ENCODE measurements at places on chromosomes 7 and 10.

DNA sequence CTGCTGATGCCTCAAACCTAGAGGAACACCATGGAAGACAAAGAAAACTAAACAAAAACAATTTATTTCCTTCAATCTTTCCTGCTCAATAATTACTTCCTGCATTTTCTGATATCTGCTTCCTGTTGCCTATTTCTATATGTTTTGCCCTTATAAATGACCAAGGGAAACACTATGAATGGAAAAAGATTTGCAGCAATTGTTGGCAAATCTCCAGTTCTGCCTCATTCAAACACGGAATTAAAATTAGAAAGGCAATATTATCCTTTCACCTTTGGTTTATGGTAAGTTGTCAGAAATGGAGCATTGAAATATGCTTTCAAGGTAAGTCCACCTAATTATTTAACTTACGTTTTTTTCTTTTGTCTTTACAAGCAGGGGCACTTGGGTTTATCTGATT, 552.2 kb upstream of the ANKRD30A start:
- DNase-seq = no peak

GRCh38 chr7:155000795-155001194, 2.1 kb downstream of the PAXIP1 start:
- no peak for DNase-seq

DNA sequence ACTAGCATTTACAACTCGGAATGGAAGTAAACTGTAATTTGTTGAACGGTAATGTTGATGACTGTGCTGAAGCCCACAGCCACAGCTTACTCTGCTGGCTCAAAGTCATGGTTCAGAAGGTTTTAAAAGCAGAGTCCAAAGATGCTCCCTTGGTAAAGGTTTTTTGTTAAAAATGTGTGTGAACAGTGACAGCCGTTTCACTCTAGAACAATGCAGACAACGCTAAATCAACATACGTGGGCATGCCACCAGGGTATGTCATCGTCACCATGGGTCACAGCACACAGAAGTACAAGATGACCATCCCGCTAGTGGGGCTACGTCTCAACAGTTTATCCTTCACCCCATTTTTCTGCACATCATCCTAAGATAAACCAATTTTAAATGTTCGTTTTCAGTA, 106.5 kb upstream of the LANCL2 start:
- DNase-seq = no peak

DNA sequence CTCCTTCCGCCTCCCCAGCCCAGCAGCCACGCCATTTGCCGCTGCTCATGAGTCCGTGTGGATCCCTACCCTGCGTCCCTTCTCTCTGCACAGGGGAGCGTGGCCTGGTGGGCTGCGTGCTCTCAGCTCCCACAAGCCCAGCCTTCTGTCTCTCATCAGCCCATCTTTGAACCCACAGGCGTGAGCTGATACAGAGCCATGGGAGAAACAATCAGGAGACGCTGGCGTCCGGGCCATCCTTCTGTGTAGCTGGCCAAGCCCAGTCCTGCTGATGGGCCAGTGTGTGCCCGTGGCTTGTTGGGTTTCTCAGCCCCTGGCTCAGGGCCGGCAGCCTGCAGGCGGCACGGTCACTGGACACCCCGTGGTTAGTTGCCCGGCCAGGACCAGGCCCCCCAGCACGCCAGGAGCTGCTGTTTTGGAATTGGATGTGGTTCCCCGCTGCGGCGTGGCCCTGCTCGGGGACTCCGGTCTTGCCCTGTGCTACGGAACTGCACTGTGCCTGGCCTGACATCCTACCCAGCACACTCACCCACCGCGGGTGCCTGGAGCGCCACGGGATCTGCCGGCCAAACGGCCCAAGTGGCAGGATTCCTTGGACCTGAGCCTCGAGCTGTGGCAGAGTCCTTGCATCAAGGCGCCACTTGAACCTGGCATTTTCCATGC, 88.9 kb downstream of the ELFN1 start:
- DNase-seq = no peak

DNA sequence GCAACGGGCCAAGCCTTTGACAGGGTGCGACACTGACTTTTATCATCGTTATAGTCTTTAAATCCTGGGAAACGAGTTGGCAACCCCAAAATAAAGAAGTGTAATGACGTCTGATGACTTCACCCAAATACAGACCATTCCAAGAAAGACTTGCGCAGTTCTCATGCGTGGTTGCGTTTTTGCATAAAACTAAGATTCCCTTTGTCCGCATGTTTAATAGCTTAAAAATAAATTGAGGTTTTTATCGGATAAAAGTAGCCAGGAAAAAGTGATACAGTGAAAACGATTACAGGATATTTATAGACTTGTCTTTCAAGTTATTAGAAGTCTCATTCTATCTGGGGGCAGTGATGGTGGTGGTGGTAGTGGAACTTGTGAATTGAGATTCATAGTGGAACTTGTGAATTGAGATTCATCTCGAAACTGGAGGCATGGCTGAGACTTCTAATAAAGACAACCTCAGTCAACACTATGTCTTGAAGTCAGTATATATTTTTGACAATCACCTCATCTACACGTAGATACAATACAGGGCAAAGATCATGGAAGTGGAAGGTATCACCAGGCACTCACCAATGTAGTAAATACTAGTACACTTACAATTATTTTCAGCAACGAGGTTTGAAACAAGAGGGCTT, 1.2 kb upstream of the NAMPT start:
- peak; percentile 21 for DNase-seq

GRCh38 chr7:132392713-132393112, 183.6 kb downstream of the PLXNA4 start:
- no peak for DNase-seq

GRCh38 chr7:41103331-41103730, 599.6 kb downstream of the INHBA start:
- DNase-seq = no peak

- DNase-seq = no peak
Measured at GRCh38 chr10:58576751-58577436, 64.2 kb downstream of the BICC1 start.

DNA sequence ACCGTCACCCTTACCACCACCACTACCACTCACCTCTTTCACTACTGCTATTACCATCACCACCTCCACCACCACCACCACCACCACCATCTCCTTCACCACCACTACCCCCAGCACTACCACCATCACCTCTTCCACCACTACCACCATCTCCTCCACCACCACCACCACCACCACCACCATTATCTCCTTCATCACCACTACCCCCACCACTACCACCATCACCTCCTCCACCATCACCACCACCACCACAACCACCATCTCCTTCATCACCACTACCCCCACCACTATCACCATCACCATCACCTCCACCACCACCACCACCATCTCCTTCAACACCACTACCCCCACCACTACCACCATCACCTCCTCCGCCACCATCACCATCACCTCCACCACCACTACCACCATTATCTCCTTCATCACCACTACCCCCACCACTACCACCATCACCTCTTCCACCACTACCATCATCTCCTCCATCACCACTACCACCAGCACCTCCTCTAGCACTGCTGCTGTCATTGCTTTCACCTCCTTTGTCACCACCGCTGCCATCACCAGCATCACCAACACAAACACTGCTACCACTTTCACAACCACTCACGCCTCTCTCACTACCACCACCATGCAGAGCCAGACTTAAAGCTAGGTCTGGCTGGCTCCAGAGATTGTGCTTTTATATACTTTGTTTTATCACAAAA, 109.3 kb downstream of the ICA1 start:
- DNase-seq = no peak

DNA sequence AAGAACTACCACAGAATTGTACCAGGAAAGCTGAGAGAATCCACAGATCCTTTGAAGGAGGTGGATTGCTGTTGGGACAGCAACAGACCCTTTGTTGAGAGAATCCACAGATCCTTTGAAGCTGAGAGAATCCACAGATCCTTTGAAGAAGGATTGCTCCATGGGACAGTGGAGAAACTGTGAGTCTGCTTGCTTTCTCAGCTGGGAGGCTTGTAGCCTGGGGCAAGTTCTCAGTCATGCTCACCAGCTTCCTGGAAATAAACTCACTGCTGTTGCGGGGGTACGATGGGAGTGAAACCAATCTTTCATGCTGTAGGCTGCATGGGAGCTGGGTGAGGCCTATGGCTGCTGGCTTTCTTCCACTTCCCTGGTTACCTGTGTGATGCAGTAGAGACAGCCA, 106.3 kb downstream of the C7orf25 start:
- no peak for DNase-seq

DNA sequence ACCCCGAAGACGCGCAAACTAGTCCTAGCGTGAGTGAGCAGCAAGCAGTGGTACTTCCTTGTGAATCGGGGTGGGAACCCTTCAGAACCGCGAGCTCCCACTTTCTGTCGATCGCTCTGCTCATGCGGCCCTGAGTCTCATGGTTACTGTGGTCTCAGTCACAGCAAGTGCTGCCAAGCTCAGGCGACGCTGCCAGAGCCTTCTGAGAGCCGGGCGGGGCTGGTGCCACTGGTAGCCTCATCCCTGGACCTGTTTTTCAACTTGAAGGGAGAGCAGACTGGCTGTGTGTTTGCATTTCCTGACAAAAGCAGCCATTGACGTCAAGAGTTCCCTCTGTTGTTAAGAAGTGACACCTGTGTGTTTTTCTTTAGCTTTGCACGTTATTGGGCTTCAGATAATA, 32.9 kb upstream of the BHLHA15 start:
- DNase-seq = no peak

- no peak for DNase-seq
Measured at GRCh38 chr10:6558272-6558671, 21.8 kb downstream of the PRKCQ start.

DNA sequence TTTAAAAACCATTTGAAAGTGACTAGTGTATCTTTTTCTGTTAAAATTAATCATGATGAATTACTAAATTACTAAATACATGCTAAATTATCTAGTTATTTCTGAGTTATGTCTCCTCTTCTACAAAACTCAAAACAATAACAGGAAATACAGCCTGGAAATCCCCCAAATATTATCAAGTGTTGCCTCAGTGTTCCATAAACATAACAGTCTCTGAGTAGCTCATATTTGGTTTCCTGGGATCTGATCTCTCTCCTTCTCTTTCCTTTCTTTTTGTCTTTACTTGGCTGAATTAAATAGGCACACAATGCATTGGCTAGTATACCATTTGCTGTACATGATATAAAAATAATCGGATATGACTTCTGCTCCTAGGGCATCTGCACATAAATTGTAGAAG, 277.6 kb upstream of the IGFBP3 start:
- no peak for DNase-seq

DNA sequence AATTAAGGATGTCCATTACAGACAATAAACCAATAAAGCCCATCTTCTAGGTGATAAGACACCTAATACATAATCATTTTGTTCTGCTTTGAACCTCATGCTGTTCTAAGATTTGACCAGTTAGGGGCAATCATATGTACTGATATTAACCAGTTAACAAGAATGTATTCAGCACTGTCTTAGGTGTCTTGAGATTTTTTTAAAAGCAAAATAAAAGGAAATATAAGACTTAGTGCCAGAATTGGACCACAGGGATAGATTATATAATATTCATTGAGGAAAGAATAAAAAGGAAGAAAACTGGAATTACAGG, 32.0 kb downstream of the IMMP2L start:
- DNase-seq = no peak

GRCh38 chr7:151429560-151430331, 10.2 kb downstream of the CRYGN start:
- DNase-seq = peak; percentile 67

DNA sequence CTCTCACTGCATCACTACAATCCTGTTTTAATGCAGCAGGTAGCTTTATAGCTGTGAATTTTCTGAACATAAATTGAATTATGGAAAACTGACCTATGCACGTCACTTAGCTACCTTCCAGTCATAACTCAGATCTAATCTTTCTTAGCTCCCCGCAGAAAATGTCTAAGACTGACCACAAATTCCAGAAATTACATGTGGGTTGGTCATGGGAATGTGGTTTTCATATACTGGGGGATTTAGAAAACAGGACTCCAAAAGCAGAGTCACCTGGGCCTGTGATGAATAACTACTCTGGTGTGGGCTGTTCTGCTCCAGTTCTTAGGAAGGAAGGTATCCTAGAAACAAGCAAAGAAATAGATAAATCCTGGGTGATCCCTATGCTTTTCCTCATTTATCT, 178.4 kb upstream of the LRRTM3 start:
- DNase-seq = no peak

DNA sequence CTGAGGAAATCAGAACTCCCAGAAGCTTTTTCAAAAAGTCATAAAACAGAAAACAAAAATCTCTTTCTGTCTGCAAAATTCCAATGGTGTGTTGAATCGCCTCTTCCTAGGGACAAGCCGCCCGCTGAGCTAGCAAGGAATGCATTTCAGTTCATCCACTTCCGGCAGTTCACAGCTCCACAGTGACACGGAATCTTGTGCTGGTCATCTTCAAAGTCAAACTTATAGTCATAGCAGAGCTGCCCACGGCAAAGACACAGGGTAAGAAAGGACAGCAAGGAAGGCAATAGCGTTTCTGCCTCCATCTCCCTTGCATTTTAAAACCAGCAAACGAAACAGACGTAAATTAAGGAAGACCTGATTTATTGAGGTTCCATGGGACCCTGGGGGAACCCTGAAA, 111.2 kb downstream of the GALNT11 start:
- no peak for DNase-seq

- no peak for DNase-seq
Measured at GRCh38 chr7:108711611-108712010, 141.9 kb downstream of the DNAJB9 start.

DNA sequence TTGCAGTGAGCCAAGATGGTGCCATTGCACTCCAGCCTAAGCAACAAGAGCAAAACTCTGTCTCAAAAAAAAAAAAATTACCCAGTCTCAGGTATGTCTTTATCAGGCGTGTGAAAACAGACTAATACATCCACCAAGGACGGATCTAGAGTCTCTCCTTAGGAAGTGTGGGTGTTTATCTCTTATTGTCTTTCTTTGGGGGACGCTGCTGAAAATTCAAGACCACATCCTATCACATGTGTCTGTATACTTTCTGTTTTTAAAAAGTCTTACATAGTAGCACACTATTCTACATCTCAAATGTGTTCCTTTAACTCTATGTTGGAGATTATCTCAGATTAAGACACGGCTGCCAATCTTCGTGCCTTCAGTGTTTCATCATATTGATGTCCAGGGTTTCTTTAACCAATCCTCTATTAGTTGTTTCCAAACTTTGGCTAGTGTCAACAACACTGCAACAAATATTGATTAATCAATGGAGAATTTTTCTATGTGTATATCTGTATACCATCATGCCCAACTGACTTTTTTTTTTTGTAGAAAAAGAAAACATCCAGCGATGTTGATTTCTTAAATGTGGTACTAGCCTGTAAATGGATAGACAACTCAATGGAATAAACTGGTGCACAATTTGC, 92.3 kb upstream of the KDM7A start:
- no peak for DNase-seq

Data from GM19239 (cell line).